Left renal pelvis (tissue), 4 donors: ENCODE measurements at places on chromosomes 5 and 9.

- no peak for DNase-seq
Measured at GRCh38 chr5:27769748-27770402, 731.5 kb upstream of the CDH9 start.

GRCh38 chr9:72925126-72925789 lies 27.6 kb downstream of the ALDH1A1 start:
- DNase-seq = no peak

DNA sequence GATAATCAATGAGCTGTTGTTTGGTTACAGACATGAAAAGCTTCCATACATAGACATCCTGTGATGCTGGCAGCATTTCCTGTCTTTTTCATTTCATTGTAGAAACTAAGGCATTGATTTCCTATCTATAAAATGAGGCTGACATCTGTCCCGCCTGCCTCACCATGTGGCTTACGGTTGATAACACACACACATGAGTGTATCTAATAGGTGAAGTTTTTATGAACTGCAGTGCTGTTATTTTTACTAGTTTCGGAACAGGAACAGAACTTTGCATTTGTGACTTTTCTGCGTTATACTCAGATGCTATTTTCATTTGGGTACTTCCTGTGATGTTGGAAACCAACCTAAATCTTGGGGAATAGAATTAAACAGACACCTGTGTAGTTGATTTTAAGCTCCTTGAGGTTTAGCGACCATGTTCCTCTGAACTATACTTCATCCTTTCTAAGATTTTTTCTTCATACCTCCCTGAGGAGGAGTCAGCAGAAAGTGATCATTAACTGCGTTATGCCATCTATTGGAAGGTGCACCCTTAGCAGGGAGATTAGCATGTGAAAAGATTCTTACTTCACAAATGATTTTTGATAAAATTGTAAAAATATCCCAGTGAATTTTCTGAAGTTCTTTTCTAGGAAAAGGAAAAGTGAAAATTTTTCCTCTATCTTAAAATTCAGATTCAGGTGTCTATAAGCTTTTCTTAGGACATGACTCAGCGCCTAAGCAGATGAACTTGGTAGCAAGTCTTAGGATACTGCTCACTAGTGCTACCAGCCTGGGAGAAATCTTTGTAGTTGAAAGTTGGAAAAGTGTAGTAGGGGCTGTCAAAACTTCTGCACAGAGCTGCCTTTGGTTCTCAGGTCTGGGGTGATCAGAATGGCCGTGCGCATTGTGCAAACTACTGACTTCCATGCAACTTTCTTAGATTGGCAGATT lies 134.5 kb downstream of the TRIO start:
- no peak for DNase-seq

GRCh38 chr9:14524873-14525515 lies 168.2 kb downstream of the ZDHHC21 start:
- no peak for DNase-seq

DNA sequence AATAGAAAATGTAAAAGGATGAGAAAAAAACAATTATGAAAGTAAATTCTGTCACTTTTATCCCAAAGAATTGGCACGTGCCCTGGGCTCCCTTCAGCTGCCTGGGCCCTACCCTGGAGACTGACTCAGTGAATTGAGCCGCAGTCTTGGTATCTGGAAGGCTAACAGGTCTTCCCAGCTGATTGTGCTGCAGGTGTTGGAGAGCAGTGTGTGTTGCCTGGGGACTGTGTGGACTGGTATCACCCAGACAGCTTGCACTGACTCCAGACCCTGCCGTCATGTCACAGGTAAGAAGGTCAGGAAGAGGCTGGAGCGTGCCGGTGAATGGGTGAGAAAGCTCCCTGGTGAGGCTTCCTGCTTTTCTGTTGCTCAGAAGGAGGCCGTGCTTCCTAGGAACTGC lies 83.3 kb downstream of the AOPEP start:
- no peak for DNase-seq

DNA sequence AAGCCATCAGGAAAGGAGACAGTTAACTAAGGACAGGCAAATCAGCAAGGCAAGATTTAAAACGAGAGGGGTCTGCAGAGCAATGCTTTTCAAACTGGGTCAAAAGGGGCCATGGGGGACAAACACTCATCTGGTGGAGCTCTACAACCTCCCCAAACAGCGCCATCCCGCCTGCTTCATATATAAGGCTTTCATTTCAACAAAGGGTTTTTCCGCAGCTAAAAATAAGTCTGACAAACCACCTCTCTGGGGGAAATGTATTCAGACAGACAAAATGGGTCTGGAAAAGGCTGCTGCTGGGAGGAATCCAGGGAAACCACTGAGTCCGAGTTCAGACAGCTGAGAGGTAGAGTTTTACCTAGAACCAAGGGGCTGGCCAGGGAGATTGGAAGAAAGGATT lies 8.3 kb upstream of the SEPTIN8 start:
- DNase-seq = no peak

DNA sequence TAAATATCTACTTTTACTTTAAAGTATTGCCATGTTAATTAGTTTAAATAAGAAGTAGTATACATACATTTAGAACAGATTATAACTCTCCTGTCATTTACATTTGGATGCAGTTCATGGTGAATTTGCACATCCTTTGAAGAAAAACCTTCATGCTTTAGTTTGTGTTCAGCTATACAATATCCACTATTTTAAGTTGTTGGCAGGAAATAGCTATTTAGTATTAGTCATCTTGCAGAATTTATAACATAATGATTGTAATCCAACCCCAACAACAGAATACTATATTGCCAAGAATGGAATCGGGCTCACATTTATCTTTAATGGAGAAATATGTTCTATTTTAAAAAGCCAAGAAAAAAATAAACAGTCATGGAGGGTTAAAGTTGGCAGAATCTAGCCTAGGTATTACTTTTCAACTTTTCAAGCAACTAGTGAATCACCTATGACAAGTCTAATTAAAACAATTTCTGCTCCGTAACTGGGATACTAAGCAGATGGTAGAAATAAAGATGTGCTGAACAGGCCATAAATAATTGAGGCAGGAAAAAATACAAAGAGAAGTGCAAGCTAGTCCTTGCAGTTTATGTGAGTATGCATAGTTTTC lies 1170.6 kb upstream of the NUDT12 start:
- no peak for DNase-seq

- DNase-seq = no peak
Measured at GRCh38 chr5:180099733-180100611, 28.4 kb upstream of the RNF130 start.

DNA sequence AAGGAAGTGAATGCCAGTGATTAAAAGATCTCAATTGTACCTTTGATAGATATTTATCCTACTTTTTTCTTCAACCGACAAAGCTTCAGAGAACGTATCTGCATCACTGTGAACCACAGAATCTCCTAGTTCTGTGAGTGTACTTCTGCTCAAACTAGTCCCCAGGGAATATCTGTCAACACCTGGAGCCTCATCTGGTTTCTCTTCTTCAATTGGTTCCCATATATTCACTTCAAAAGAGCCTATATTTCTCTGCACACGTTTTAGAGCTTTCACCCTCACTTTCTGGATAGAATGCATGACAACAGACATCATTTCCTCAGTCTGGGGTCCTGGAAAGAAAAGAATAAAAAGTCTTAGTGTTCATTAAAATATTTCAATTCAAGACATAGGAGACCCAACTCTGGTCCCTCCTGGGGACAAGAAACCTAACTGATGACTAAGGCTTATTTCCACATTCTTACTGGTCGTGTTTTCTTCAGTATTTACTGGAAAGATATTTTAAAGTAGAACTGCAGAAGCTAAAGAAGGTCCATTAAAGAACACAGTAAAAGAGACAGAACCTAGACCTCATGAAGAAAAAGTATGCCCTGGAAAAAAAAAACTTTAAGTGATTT lies 64.3 kb downstream of the CPLANE1 start:
- DNase-seq = no peak

DNA sequence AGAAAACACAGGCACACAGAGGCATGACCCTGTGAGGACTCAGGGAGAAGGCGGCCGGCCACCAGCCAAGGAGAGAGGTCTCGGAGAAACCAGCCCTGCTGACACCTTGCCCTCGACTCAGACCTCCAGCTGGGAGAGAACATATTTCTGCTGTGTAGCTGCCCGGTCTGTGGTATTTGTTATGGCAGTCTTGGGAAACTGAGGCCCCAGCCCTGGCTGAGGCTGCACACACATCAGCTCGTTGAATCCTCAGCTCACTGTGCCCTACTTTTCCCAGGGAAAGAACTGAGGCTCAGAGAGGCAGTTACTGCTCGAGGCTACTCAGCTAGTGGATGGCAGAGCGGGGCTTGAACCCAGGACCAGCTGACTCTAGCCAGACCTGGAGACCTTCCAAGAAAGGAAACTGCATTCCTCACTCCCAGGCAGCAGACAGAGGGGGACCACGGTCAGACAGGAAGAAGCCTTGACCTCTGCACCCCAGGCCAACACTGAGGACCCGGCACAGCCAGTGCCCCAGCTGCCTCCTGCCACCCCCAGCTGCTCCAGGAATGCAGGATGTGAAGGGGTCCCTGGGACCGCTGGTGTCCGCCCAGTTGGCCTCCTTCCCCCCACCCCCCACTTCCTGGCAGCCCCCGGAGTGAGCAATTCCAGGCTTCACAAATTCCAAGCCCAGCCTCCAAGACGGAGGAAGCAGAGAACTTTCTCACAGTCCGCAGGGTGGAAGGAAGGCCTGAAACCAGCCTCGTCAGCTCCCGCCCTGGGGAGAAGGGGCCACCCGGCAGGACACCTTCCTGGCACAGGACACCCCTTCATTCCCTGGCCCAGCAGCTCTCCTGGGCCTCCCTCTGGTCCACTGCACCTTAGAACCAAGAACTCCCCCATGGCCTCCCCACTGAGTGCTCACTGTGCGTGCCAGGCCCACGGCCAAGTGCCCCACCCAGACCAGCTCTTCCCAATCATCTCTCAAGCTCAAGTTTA lies 69.9 kb downstream of the LRSAM1 start:
- no peak for DNase-seq

GRCh38 chr5:83724001-83724400 lies 3.3 kb upstream of the HAPLN1 start:
- DNase-seq = no peak

- DNase-seq = no peak
Measured at GRCh38 chr5:81181576-81182316, 51.4 kb upstream of the CKMT2 start.

- DNase-seq = no peak
Measured at GRCh38 chr5:92775711-92776615, 805.1 kb downstream of the NR2F1-AS1 start.

- no peak for DNase-seq
Measured at GRCh38 chr5:123681061-123681460, 169.1 kb downstream of the CSNK1G3 start.

DNA sequence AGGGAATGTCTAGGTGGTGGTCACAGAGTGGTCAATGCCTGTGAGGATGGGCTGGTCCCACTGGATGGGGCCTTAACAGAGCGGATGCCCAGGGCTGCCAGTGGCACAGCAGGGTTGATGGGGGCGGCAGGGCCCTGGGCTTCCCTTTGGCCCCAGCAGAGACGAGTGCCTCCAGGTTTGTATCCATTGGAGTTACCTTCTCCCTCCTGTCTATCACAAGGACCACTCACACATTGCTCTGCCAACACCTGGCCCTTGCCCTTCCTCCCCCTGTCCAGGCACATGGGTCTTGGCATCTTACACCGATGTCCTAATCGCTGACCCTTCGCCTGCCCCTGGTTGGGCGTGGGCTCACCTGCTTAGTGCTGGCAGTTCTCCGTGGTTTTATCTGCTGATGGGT lies 26.2 kb upstream of the IRX4 start:
- DNase-seq = no peak

- no peak for DNase-seq
Measured at GRCh38 chr9:123107639-123108285, 74.3 kb downstream of the GPR21 start.

DNA sequence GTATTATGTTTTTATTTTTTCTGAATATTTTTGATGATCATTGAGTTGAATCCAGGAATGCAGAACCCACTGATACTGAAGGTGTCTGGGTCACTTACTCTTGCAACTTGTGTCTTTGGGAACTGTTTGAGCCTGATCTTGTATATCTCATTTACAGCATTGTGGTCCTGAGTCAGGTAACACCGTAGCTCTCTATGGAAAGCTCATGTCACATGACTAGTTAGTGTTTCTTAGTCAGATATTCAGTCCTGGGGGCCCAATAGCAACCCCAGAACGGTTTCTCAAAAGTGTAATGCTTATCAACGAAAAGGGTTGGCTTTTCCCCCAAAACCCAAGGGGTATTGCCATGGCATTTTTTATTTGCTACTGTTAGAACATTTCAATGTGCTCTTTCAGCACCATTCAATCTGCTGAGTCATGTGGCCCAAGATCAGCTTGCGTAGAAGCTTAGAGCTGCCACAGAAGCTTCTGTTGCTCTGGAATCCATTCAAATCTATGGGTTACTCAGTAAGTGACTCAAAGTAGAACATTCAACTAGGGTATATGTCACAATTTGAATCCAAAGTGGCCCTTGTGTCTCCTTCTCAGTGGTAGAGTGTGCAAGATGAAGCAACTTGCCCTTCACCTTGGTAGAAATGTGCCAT lies 12.1 kb upstream of the PTAR1 start:
- DNase-seq = no peak

GRCh38 chr5:55231919-55232270 lies 1.5 kb downstream of the CCNO start:
- no peak for DNase-seq

GRCh38 chr9:130240410-130241197 lies 25.0 kb upstream of the HMCN2 start:
- DNase-seq = no peak

DNA sequence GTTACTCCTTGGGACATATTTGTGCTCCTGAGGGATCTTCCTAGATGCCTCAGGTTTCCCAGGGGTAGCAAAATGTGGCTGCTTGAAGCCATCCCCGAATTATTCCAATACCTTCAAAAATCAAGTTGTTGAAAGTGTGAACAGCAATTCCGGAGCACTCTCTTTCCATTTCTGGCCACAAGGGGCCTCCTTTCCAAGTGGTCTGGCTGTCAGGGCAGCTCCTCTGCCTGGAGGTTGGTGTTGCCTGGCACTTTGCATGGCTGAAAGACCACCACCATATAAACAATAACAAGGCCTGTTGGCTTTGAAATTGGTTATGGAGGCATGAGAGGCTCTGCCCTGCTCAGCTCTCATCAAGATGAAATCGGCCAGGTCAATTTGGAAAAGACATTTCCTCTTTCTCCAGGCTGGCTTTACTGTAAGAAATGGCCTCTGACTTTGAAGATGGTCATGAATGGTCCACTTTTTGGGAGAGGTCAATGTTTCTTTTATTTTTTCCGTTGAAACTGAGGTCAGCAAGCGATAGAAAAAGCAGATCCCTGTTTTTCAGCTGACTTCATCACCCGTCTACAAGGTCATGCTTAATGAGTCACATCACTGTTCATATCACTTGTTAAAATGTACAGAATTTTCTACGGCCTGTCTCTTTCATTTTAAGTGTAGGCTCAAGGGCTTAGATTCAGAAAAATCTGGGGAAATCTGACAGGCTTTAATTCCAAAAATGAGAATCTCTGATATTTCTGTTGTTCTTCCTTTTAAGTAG lies 481.1 kb upstream of the ZNF608 start:
- no peak for DNase-seq

- DNase-seq = no peak
Measured at GRCh38 chr5:67305913-67306710, 109.5 kb upstream of the CD180 start.

- DNase-seq = no peak
Measured at GRCh38 chr5:157157293-157157891, 8.7 kb downstream of the GARIN3 start.

- DNase-seq = no peak
Measured at GRCh38 chr5:14415698-14416074, 165.9 kb upstream of the OTULINL start.
